ENCODE measurements at places on chromosomes 5 and 9.
A peak's percentile ranks its signal among the peaks of the same experiment; 100 is the strongest.

- DNase-seq: no peak
These were observed 27.0 kb downstream of the TCF7 start for GRCh38 chr5:134141331-134142050.

DNA sequence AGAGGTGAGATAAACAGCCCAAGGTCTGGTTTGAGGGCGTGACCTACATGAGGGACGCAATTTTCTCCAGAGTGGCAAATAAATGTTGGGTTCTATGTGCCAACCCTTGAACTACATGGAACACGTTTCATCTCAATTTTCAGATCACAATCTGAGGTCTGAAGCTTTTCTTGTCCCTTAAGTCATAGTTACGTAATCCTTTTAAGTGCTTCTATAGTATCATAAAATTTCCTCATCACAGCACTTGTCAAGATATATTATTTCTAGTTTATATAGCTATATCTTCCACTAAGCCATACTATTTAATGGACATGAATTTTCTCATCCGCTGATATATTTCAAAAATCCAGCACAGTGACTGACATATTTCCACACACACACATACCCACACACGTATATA is 53.1 kb upstream of the GRIN3A start:
- DNase-seq: no peak

- no peak for DNase-seq
These were observed 59.6 kb upstream of the C5orf58 start for GRCh38 chr5:170173227-170173626.

- DNase-seq: no peak
These were observed 17.1 kb downstream of the ZNF462 start for GRCh38 chr9:106880081-106880480.

DNA sequence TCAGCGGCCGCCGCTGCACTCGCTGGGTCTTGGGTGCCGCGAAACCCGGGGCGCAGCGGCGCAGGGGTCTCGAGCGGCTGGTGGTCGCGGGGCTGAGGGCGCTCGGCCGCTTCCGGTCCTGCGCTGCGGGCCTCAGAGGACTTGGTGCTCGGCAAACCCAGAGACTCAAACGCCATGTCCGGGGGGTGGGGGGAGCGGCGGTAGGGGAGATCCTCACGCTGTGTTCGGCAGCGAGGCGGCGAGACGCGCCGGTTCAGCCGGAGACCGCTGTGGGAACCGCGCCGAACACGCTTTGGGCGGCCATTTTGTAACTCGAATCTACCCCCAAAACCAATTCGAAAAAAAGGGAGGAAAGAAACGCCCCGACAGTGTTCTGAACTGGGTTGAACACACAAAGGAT is 317.5 kb upstream of the CDH18 start:
- DNase-seq: no peak

- no peak for DNase-seq
These were observed 115.4 kb upstream of the GNA14 start for GRCh38 chr9:77763566-77763965.

DNA sequence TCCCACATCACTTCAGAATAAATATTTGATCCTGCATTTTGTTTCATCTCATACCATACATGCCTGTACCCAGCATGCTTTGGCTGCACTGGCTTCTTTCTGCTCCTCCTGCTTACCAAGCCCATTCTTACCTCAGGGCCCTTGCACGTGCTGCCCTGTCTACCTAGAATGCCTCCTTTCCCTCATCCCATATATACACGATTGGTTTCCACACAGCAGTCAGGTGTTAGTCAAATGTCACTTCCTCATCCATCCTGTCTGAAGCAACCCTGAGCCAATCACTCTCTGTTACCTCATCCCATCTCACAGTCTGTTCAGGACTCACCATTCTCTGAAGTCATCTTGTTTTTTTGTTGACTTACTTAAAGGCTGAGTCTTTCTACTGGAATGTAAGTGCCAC is 30.3 kb downstream of the CAST start:
- no peak for DNase-seq

- DNase-seq: no peak
These were observed 300.7 kb upstream of the FTMT start for GRCh38 chr5:121550989-121551388.

DNA sequence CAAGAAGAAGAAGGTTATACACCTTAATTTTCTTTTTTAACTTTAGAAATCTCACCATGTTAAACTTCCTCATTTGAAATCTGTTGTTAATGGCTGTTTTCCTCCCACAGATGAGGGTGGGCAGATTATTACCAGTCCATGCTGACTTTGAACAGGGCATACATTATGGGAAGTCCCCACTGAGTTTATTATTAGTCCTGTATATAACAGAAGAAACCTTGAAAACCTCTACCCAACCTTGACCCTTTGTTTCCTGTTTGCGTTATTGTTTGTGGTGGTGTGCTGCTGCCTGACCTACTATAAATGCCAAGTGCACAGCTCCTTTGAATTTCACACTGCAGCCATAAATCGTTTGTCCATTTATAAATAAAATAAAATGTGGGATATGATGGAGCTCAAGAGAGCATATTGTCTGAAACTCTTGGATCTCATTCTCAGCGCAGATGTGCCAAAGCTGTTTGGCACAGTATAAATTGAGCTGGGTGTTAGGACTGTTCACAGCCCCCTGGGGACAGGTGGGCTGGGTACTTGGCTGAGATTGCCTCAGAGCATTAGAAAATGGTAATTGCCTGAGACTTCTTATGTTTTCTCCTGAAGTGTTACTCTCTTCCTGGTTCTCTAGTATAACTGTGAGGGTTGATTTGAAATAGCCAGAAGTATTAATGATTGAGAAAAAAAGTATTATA is 139.6 kb downstream of the SPATA31D1 start:
- no peak for DNase-seq

DNA sequence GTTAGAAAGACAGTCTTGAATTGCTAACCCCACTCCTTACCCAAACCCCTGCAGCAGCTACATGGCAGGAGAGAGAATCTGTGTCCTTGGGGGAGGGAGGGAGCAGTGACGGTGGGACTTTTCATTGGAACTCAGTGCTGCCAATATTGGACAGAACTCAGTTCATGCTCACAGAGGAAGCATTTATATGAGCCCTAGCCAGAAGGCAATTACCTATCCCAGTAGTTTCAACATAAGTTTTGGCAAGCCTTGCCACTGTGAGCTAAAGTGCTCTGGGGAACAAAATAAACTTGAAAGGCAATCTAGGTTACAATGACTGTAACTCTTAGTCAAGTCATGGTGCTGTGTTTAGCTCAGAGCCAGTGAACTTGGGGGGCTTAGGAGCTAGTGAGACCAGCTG is 1013.4 kb upstream of the COX7C start:
- DNase-seq: no peak

GRCh38 chr9:136036848-136037247 is 58.2 kb downstream of the NACC2 start:
- DNase-seq: no peak

- no peak for DNase-seq
These were observed 280.2 kb downstream of the SEMA5A start for GRCh38 chr5:9265441-9266287.

- peak; percentile 69 for DNase-seq
These were observed 8.9 kb upstream of the TOR4A start for GRCh38 chr9:137268538-137269201.

- DNase-seq: no peak
These were observed 83.1 kb upstream of the IL6ST start for GRCh38 chr5:56077796-56078233.

DNA sequence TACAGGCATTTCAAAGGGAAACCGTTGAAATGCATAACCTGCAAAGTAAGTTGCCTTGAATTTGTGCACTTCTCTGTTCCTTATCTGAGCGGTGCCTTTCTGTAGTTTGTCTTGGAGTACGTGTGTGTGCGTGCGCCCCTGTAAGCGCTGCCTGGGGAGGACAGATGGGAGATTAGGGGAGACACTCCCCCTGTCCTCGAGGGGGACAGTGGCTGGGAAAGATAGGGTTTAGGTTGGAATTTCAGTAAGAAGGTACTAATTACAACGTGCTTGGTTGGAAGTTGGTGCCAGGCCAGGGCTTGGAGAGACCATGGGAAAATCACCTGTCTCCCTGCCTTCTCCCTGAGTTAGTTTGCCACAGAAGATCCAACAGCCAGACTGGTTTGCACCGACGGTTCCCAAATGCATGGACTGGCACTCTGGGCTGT is 73.2 kb downstream of the PIK3R1 start:
- DNase-seq: no peak

DNA sequence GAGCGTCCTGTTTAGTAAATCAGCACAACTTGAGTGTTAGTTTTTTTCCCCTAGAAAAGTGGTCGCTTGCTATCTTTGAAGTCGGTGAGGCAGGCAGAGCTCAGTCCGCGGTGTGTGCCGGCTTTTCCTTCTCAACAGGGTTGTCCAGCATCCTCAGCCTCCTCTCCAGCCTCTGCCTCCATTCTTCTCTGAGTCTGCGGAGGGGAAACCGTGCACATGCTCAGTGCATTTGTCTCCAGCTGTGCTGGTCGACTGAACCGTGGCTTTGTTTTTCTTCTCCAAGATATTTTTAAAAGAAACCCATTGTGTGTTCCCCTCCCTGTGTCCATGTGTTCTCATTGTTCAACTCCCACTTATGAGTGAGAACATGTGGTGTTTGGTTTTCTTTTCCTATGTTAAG is 25.3 kb downstream of the FAM240B start:
- no peak for DNase-seq

GRCh38 chr5:131575660-131576227 is 59.3 kb downstream of the RAPGEF6 start:
- DNase-seq: no peak

- no peak for DNase-seq
These were observed 20.9 kb upstream of the SPARC start for GRCh38 chr5:151707567-151707966.

GRCh38 chr9:13863112-13863511 is 450.8 kb downstream of the NFIB start:
- no peak for DNase-seq

DNA sequence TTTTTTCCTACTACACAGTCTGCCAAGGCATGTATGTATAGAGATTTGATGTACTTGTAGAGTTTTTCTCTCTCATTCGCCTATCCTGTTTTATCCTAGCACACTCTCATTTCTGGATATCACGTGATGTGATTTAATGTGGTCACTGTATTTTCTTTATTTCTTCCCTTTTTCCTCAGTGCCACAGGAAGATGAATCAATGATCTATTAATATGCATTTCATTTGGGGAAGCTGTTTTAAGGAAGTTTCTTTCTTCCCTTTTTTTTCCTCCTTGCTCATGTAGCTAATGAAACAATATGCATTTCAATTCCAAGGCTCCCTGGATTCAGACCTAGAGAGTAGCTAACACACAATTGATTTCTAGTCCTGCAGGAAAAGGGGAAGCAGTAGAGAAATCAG is 506.3 kb upstream of the WWC1 start:
- no peak for DNase-seq

- DNase-seq: no peak
These were observed 154.2 kb downstream of the FOCAD start for GRCh38 chr9:20838218-20838617.

- DNase-seq: peak; percentile 40
These were observed 53.1 kb upstream of the TYRP1 start for GRCh38 chr9:12640016-12640587.

DNA sequence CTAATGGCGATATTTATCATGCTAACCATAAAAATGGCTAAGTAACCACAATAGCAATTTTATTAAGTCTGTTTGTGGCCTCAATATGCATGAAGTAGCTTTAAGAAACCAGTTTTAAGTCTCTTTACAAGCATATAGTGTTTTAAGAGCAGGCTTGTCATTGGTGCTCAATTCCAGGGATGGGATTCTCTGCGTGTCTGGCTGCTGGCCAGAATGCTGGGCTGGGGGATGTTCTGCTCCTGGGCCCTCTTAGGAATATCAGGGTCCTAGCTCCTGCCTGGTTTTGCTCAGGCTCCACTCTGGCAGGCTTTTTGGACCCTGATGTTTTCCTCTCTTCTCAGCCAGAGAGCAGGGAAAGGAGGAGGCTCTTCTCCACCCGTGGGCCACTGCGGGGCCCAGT is 127.2 kb downstream of the PDE8B start:
- no peak for DNase-seq

DNA sequence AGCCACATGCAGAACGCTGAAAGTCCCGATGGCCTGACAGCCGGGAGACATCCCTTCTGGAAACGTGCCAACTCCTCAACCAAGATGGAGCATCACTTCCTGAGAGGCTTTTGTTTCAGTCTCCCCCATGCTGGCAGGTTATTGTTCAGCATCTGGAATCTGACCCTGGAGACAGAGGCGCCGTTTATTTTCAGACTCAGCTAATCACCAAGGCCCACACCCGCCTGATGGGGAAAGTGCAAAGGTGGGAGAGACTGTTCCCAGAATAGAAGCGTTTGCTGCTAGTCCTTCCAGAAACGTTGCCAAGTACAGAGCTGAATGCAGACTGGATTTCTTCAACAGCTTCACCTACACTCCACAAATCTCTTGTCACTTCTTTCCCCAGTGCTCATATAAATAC is 41.8 kb upstream of the S1PR3 start:
- no peak for DNase-seq

GRCh38 chr9:105658351-105658750 is 3.9 kb upstream of the TAL2 start:
- no peak for DNase-seq

GRCh38 chr5:117733051-117733450 is 1158.4 kb upstream of the SEMA6A start:
- no peak for DNase-seq

DNA sequence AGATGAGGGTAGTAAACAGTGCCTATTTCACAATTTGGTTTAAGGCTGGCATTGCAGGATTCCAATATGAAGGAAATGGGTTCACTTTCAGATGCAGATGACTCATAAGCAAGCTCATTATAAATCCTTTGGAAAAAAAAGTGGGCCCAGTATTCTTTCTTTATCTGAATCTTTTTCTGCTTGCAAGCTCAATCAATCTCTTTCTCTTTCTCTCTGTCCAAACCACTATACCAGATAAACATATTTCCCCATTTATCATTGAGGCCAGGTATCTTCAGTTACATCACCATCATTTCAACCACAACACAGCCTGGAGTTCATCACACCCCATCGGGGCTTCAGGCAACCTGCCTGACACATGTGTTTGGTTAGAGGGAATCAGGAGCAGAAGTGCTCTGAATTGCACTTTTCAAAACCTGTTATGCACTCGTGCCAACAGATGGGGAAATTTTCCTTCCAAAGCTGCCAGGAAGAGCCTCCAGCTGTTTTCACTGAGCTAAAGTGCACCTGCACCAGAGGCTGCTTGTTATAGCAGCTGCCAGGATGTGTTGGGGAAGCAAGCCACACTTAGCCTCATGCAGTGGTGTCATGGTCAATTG is 30.0 kb upstream of the MAMDC2 start:
- DNase-seq: peak; percentile 18

GRCh38 chr9:91075279-91075678 is 273.7 kb downstream of the SYK start:
- DNase-seq: no peak

GRCh38 chr5:157767689-157768088 is 24.2 kb downstream of the LSM11 start:
- no peak for DNase-seq

- DNase-seq: no peak
These were observed 13.5 kb upstream of the GNA14 start for GRCh38 chr9:77661566-77662085.

Measured in dermis microvascular lymphatic vessel endothelial cell (primary cell).